Stimulated activated CD4-positive, alpha-beta T cell treated with anti-CD3 and anti-CD28 coated beads, Interleukin-2, amount 100 ng/mL, for 48 hours (primary cell): ENCODE measurements at places on chromosomes 3 and 15.

- DNase-seq = no peak
These were observed 8.5 kb upstream of the ZXDC start for GRCh38 chr3:126484148-126484547.

- no peak for DNase-seq
These were observed 48.3 kb upstream of the ACP3 start for GRCh38 chr3:132268956-132269355.

DNA sequence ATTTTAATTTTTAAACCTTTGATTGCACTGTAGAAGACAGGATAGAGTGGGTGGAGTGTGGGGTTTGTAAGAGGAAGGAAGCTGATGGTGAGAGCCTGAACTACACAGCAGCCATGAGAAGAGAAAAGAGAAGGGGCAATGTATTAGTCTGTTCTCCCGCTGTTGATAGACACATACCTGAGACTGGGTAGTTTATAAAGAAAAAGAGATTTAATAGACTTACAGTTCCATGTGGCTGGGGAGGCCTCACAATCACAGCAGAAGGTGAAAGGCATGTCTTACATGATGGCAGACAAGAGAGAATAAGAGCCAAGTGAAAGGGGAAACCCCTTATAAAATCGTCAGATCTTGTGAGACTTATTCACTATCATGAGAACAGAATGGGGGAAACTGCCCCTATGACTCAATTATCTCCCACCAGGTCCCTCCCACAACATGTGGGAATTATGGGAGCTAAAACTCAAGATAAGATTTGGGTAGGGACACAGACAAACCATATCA is 37.3 kb downstream of the STARD5 start:
- no peak for DNase-seq

GRCh38 chr15:41772720-41773331 is 1.5 kb upstream of the MAPKBP1 start:
- peak; percentile 29 for DNase-seq

DNA sequence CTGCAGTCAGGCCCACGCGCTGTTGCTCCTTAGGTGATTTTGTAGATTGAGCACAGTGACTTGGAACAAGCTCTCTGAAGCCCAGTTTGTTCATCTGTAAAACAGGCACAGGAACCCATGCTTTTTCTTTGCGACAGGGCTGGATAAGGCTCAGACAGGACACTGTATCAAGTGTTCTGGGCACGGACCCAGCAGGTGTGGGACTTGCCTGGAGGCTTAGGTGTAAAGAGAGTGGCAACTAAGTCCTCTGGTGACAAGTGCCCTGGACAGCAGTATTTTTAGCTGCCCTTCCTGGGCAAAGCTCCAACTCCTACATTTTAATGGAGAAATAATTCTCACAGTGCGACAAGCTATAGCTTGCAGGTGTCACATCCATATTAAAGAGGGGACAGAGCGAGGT is 32.2 kb downstream of the CD276 start:
- no peak for DNase-seq

DNA sequence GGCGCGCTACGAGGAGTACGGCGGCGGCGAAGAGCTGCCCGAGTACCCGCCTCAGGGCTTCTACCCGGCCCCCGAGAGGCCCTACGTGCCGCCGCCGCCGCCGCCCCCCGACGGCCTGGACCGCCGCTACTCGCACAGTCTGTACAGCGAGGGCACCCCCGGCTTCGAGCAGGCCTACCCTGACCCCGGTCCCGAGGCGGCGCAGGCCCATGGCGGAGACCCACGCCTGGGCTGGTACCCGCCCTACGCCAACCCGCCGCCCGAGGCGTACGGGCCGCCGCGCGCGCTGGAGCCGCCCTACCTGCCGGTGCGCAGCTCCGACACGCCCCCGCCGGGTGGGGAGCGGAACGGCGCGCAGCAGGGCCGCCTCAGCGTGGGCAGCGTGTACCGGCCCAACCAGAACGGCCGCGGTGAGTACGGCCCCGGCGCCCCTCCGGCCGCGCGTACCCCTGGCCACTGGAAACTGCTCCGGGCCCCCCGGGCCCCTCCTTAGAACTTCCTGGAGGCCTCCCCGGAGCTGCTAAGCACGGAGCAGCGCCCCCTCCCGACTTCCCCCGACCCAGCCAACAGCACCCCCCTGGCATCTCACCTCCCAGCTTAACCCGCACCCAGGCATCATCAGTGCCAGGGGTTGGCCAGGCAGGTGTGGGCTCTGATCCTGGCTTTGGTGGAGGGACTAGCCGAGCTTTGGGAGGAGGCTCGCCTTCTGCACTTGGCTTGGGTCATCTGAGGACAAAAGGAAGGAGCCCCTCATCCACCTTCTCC is 1.4 kb downstream of the LOXL1 start:
- DNase-seq = peak; percentile 66

DNA sequence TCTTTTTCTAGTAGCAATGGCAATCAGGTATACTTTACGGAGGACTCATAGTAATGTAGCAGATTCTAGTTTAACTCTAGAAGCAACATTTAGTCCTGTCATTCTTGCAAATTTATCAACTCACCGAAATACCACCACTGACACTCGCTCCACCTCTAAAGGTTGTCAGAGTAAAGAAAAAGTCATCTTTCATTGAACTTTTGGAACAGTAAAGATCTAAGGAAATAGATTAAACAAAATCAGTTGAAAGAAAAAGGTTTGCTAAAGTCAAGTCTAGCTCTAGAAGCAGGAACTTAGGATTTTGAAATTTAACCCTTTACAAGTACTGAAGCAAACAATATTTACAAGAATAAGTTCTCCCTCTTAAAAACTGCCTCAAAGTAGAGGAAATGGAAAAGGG is 8.7 kb downstream of the ATP8B4 start:
- DNase-seq = no peak

- peak; percentile 40 for DNase-seq
These were observed 808 bp downstream of the BCL6 start for GRCh38 chr3:187744169-187745151.

GRCh38 chr3:50157827-50158529 is 2.9 kb downstream of the SEMA3F start:
- DNase-seq = no peak

DNA sequence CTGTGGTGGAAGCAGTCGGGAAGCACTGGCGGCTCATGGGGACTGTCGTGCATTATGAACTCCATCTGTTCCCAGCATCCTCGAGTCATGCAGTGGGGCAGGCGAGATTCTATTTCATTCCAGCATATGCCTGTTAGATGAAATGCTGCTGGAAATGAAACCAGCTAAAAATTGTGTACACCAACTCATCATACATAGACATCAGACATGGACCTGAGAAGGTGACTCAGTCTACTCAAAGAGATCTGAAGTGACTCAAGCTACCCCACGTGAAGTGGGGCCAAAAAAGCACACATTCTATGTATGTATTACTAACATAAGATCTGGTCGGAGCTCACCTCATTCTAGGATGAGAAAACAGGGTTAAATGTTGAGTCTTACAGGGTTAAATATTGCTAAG is 47.5 kb upstream of the FAM98B start:
- no peak for DNase-seq

- no peak for DNase-seq
These were observed 189.0 kb upstream of the GOLIM4 start for GRCh38 chr3:168284728-168285127.

GRCh38 chr15:49038382-49038781 is 7.9 kb downstream of the SECISBP2L start:
- no peak for DNase-seq

- no peak for DNase-seq
These were observed 429.7 kb upstream of the RASGRP1 start for GRCh38 chr15:38994310-38994709.

- no peak for DNase-seq
These were observed 45.8 kb upstream of the CCNB2 start for GRCh38 chr15:59059076-59059597.

GRCh38 chr3:70992131-70992530 is 591.4 kb downstream of the FOXP1 start:
- DNase-seq = no peak

GRCh38 chr3:14138878-14139655 is 14.2 kb downstream of the TMEM43 start:
- DNase-seq = no peak

DNA sequence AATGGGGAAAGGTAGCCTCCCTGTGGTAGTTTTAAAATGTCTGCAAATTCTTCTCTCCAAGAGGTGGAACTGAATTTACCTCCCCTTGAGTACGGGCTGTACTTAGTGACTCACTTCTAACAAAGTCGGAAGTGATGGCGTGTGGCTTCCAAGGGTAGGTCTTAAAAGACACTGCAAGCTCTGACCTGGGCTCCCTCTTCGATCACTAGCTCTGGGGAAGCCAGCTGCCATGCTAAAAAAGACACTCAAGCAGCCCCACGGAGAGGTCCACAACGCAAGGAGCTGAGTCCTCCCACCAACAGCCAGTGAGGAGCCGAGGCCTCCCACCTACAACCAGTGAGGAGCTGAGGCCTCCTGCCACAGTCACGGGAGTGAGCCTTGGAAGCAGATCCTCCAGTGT is 122.0 kb upstream of the HACD2 start:
- no peak for DNase-seq

- no peak for DNase-seq
These were observed at the start of gene TIGIT for GRCh38 chr3:114293838-114294535. TSS of gene TIGIT (plus strand) at chr3:114294028. CDS start at chr3:114294062, 34 bp downstream.

DNA sequence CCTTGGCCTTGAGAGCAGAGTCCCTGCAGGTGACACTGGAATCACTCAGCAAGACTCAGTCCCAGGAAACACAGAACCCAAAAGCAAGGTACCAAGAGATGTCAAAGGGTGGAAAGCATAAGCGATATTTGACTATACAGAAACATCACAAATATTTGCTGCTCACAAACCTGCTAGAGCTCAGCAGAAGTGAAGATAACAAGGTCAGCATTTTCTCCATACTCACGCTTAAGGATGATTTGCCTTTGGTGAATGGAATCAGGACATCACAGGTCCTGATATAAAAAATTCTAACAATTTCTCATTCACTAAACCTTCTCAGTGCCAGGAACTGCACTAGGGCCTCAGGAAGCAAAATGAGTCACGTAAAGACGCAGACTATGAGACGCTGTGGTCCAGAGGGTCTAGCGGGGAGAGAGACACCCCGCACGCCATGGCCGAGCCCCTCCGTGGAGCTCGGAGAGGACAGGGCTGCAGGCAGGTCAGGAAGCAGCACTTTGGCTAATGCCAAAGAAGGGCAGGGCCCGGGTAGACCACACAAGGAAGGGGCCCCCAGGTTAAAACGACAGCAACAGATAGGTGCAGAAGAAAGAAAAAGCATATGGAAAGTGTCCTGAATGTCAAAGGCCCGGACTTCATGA is 10.7 kb downstream of the PCSK6 start:
- DNase-seq = no peak

GRCh38 chr15:78000091-78000926 is 77.2 kb downstream of the TBC1D2B start:
- peak; percentile 71 for DNase-seq

- no peak for DNase-seq
These were observed 186.7 kb downstream of the SSR3 start for GRCh38 chr3:156368189-156368588.

- no peak for DNase-seq
These were observed 124.6 kb downstream of the ZNF621 start for GRCh38 chr3:40649346-40649745.
